ENCODE measurements at places on chromosomes 2 and 18.

DNA sequence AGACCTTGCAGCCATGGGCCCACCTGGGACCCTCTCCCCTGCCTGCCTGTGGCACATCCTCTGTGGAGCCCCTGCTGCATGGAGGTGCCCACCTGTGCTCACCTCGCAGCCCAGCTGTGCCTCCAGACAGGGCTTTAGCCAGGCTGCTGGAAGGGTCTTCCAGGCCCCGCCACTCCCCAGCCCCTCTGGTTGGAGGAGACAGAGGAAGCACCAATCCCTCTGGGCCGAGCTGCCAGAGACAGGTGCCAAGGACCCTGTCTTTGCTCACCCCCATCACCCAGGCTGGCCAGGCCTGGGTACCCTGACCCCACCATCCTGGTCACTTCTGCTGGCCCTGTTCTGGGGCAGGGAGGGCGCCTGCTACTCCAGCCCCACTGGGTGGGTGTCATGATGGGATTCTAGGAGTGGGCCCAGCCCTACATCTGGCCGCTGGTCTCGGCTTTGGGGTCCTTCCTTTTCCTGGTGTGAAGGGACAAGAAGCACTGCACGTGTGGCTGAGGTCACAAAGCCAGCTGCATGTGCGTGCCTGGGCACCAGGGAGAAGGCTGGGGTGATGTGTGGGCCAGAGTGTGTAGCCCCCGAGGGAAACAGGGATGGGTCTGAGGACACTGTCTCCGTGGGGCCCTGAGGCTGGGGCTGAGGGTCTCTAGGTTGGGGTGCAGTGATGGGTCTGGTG, 9.3 kb upstream of the NEU4 start:
- no peak for DNase-seq

GRCh38 chr18:11544060-11544633, 65.2 kb upstream of the SLC35G4 start:
- no peak for DNase-seq

GRCh38 chr2:215451012-215451756, 15.3 kb upstream of the FN1 start:
- no peak for DNase-seq

DNA sequence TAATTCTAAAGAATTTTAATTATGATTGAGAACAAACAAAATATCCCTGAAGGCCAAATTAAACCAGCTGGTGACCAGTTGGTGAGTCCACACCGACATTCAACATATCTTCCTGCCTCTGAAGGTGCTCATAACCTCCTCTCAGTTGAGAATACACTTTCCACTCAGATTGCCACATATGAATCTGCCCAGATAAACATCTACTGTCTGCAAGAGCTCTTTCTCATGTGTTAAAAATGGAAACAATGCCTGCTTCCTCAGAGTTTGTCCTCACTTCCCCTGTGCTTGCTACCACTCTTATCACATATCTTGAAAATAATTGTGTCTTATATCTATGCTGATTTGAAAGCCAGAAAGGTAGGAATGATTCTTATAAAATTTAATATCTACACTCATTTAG, 177.7 kb upstream of the GULP1 start:
- DNase-seq: no peak

- no peak for DNase-seq
Observed at GRCh38 chr2:151251012-151251411, 10.7 kb downstream of the RBM43 start.

DNA sequence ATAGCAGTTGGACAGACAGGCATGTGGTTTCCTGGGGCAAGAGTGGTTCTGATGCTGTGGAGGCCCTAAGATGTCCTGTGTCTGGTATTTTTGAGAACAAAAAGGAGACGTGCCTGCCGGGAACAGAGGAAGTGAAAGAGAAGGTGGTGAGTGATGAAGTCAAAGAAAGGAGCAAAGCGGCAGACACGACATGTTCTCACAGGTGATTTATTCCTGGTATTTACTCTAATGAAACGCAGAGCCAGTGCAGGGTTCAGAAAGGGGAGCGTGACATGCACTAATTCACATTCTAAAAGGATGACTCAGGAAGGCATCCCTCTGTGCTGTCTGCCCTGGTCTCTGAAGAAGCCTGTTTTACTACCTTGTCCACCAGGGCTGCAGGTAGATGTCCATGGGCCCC, 211.0 kb downstream of the KCNE4 start:
- no peak for DNase-seq

DNA sequence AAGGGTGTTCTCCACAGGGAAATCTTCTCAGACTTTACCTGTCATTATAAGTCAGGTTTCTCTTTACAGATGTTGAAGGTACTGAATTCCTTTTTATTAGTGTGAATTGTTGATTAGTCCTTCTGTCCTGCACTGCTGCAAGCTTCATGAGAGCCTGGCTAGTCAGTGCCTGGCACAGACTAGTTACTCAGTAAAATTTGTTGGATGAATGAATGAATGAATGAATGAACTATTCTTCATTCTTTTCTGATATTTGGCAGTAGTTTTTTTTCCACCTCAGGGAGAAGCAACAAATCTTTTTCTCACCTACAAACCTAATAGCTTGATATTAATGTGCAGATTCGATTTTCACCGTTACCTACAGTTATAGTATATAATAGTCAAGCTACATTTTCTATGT, 64.3 kb downstream of the ACVR2A start:
- DNase-seq: no peak

GRCh38 chr2:156649596-156649995, 213.4 kb downstream of the GPD2 start:
- no peak for DNase-seq

- DNase-seq: no peak
Observed at GRCh38 chr2:185035906-185036305, 437.6 kb downstream of the ZNF804A start.

DNA sequence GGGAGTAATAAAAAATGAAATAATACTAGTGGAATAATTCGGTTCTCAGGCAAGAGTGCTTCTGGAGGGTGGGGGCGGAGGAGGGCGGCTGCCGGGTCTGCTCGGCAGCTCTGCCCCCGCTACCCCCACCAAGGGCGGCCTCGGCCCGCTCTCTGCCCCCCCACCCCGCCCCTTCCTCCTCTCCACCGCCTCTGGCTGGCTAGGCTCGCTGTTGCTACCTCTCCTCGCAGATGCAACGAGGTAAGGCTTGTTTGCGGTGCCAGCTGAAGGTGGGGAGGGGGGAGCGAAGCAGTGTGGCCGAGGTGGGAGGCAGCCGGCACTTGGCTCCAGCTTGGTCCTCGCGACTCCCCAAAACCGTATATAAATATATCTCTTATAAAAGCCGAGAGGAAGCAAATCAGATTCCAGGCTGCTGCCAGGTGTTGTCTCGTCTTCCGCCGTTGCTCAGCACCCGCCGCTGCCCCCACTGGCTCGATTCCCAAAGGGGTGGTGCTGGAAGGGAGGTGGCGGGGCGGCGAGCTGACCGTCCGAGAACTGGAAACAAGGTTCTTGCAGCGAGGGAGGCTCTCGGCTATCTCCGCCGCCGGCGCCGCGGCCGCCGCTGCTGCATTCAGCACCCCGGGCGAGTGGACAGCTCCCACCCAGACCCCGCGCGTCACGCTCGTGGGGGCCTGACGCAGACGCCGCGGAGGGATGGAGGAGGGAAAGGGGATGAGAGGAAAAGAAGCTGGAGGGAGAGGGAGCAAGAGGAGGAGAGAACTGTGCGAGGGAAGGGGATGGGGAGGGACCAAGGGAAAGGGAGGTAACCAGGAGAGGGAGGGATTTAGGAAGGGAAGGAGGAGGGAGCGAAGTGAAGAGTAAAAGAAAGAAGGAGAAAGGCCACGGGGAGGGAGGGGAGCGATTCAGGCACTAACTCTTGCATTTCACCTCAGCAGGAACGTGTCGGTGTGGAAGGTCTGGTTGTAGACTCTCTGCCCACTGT, at the start of gene MARCHF4:
TSS of gene MARCHF4 (minus strand) at position 763 of the 982 bp plus-strand sequence. CDS start 2,223 bp downstream, outside the sequence.
- DNase-seq: peak; percentile 68

DNA sequence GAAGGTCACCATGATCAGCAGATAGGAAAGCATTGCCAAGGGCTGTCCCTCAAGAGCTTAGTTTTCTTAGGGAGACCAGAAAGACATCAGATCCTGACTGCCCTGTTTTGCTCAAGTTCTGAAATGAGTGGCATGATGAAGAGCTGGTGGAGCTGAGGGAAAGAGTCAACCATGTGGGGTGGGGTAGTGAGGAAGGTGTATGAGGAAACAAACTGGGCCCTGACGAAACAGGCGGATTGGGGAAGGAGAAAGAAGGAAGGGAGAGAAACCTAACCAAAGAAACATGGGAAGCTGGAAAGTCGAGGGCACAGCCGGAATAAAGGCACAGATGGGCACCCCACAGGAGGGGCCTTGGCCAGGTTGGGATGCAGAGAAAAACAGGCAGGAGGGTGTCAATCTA, 8.0 kb downstream of the TGOLN2 start:
- no peak for DNase-seq

DNA sequence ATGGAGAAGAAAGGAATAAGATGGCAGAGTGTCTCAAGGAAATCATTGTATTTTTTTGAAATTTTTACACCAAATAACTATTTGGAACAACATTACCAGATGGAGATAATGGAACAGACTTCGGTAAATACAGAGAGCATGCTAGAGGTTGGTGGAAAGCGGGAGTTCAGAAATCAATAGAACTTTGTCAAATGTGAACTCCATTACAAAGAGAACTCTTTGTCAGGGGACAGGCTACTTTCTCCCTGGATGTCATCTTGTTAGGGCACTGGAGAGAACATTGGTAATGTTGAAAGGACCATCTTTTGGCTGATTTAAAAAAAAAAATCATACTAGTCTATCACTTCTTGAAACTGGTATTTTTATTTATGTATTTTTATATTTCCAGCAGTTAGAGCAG, 30.8 kb downstream of the DCC start:
- no peak for DNase-seq
